Mucosa of gallbladder (tissue), 1 donor: ENCODE measurements at places on chromosomes 2 and 18. TPM values are rescaled to one million over a fixed set of nuclear protein-coding genes. Genes with fewer than 3 reads are reported as not detected.

The ALLC gene
- 0.81 TPM for total RNA-seq

The RAD51AP2 gene
- not detected for total RNA-seq

The TLX2 gene
- total RNA-seq, result 0.12 TPM

The SP9 gene
- total RNA-seq, result not detected

The CREG2 gene
- total RNA-seq, result 0.26 TPM

The HOXD12 gene
- total RNA-seq, result not detected

The POU3F3 gene
- total RNA-seq, result not detected

The LYG1 gene
- total RNA-seq, result 1.6 TPM

The GRB14 gene
- 2.5 TPM for total RNA-seq

The CXCR1 gene
- not detected for total RNA-seq

The SERPINB2 gene
- total RNA-seq, result not detected

The REEP1 gene
- 21.2 TPM for total RNA-seq

The DARS1 gene
- 44.6 TPM for total RNA-seq

The ANKRD30B gene
- not detected for total RNA-seq

The UGT1A7 gene
- 2.2 TPM for total RNA-seq
